ENCODE measurements at places on chromosomes 1 and 21.

- DNase-seq, result no peak
These were observed 6.9 kb upstream of the LRP8 start for GRCh38 chr1:53334781-53335180.

- no peak for DNase-seq
These were observed 63.5 kb upstream of the FGGY start for GRCh38 chr1:59233444-59233843.

- no peak for DNase-seq
These were observed 152.0 kb downstream of the ETS2 start for GRCh38 chr21:38957575-38958322.

- DNase-seq, result no peak
These were observed 29.4 kb upstream of the RBM34 start for GRCh38 chr1:235190431-235190830.

GRCh38 chr1:94887106-94887505 lies 39.8 kb downstream of the CNN3 start:
- DNase-seq, result no peak

DNA sequence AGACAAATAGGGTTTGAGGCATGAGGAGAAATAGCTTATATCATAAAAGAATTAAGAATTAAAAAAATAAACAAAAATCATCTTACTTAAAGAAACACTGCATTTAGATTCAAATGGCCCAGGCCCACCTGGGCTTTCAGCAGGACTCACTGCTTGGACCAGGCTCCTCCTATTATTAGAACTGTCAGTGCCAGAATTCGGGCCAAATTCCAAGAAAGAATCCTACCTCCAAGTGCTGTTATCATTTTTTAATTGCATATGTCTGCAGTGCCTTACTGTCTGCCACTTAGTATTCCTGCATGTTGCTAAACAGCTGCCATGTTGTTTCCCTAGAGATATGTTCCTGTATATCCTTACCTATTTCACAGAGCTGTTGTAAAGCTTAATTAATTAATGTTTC lies 112.0 kb downstream of the BARHL2 start:
- DNase-seq, result no peak

- no peak for DNase-seq
These were observed 35.6 kb upstream of the GPR157 start for GRCh38 chr1:9164532-9164900.

GRCh38 chr21:25555492-25555891 lies 51.8 kb downstream of the MRPL39 start:
- DNase-seq, result no peak

DNA sequence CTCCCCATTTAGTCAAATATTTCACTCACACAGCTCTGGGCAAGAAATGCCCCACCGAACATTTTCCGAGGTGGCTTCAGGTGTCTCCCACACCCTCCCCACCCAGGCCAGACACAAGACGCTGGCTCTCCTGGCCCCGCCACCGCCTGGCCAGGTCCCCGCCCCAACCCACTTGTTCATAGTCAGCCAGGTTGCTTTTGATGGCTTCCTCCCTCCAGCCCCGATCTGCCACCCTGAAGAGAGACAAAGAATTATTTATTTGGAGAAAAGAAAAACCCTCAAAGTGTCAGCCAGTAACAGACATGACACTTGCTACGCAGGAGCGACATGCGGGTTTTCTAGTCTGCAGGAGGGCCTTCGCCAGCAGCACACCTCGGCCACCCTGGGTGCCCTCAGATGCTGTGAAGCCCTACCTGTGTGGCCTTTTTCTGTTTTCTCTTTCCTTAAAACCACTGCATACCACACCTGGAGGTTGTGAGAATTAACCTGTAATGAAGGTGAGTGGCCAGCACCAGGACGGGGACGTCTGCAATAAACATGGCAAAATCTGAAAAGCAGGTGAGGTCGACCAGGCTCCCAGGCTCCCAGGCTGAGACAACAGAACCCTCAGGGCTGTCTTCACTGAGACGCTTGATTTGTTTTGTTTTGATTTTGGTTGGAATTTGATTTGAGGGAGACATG lies 27.2 kb downstream of the SSBP3 start:
- no peak for DNase-seq

DNA sequence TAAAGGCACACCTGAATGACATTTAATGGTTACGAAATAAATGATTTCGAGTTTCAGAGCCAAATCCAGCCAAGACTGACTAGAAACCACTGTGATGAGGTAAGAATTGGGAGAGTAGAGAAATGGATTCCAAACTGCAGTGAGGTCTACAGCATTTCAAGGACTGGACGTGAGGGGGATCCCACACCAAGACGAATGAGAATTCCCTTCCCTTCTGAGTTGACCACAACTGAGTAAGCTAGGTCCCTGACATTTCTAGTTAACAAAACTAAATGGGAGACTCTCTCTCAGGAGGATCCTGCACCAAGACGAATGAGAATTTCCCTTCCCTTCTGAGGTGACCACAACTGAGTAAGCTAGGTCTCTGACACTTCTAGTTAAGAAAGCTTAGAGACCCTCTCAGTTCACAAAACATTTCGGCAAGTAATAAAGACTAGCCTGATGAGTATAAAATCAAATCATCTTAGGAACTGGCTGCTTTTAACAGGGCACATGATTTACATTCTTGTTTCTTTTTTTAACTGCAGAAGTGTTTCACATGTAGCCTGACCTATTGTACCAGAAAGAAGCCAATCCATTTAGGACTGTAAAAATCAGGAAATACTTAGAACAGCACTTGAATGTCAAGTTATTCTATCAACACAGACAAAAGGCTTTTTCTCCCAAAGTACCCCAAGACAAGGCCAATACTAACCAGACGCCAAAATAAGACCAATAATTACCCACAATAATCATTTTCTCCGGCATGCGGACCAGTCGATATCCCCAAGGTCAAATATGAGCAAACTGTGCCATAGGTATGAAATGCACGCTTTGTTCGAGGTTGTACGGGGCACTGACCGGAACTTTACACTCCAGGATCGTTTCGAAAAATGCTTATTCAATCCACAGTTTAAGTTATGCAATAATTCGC lies 1.4 kb upstream of the SPATA1 start:
- DNase-seq, result no peak

DNA sequence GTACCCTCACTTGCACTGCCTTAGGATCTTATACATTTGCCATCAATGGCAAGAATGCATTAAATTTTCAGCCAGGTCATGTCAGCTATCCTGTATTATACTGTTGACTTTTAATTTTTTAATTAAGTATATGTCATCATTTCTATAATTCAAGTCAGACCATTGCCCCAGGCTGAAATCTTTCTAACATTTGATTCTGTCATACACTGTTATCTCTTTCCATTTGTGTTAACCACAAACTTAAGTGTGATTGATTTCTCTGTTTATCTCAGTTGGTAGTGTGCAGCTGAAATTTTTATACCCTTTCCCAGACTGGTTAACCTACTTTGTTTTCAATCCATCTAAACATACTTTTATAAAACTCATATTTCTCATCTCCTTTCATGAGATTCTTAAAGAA lies 153.3 kb downstream of the ZP4 start:
- no peak for DNase-seq

DNA sequence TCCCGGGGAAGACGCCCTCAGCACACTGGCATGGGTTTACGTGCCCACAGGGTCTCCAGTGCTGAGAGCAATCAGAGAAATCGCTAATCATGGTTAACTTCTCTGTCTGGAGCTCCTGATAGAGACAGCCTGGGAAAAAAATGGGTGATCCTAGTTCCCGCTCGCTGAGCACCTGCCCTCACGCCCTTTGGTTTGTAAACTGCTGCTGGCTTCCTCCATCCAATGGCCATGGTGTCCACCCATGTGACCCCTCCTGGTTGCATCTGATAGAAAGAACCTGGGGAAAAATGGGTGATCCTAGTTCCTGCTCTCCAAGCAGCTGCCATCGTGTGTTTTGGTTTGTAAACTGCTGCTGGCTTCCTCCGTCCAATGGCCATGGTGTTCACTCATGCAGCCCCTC lies 402.2 kb downstream of the PRDM2 start:
- DNase-seq, result no peak

All from stimulated activated CD4-positive, alpha-beta T cell treated with anti-CD3 and anti-CD28 coated beads, TNF-alpha, amount 100 ng/mL, for 1 hour (primary cell).